ENCODE measurements at places on chromosomes 5 and 9. TPM values are rescaled to one million over a fixed set of nuclear protein-coding genes. Genes with fewer than 3 reads are reported as not detected.

DNA sequence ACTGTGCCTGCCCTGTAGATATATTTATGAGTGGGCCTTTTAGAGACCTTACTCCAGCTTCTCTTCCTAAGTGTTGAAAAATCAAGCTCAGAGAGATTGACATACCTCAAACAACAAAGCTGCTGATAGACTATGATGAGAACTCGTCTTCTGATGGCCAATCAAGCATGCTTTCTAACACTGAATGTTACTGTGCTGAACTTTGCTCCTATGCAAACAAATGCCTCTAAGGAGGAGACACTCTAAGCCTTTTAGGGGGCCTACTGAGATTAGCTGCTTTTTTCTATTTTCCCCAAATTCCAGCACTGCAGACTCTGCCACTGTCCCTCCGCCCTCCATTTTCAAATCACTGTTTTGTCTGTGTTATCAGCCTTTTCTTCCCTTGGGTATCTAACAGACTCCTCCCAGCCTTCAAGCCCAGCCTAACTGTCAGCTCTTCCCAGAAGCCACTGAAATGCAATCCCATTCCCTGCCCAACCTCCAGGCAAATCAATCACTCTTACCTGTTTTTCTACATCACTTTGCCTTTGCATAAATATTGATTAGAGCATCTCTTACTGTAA, 39.5 kb downstream of the TXNDC8 start:
- H3K4me3 ChIP-seq = no peak overlapping the region
- H3K4me1 ChIP-seq = no peaks in the 10 kb centered on the region
- H3K27ac ChIP-seq = no peak overlapping the region
- DNase-seq = no peak
- no peaks in the 10 kb centered on the region for H3K27me3 ChIP-seq

DNA sequence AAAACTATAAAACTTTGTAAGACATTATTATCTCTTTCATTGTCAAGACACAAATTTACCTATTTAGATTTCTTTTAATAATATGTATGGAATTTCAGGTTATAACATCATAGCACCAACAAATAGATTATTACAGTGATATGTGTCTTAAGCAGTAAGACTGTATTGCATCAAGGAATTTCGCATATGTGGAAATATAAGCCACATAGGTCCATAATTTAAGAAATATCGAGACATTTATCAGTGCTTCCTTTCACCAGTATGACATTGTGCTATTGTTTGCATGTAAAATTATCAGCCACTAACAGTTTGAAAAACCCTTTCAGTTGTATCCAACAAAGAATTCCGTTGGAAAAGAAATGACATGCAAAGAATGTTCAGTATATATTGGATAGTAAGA, 186.7 kb upstream of the RASA1 start:
- no peak overlapping the region for H3K4me3 ChIP-seq
- no peak for DNase-seq
- H3K27me3 ChIP-seq = no peaks in the 10 kb centered on the region
- H3K27ac ChIP-seq = no peak overlapping the region
- H3K36me3 ChIP-seq = no peaks in the 10 kb centered on the region
- no peaks in the 10 kb centered on the region for H3K4me1 ChIP-seq

DNA sequence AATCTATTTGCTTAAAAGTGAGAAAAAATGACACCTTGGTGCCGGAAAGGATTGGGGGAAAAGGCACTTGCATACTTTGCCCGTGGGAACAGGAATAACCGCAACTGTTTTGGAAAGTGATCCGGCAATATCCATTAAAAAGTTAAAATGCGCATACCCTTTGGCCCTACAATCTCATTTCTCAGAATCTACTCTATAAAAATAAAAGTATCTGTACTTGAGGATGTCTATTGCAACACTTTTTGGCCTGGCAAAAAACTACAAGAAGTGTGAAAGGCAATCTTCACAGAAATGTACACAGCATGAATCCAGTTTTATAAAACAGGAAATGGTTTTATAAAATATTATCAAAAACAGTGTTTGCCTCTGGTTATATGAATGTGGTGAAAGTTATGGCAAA, 58.3 kb upstream of the NFIL3 start:
- no peak for DNase-seq
- no peaks in the 10 kb centered on the region for H3K36me3 ChIP-seq
- peaks cover 10% of the 10 kb centered on the region for H3K4me1 ChIP-seq
- no peaks in the 10 kb centered on the region for H3K27me3 ChIP-seq
- no peak overlapping the region for H3K4me3 ChIP-seq
- H3K27ac ChIP-seq = no peak overlapping the region

GRCh38 chr9:14993061-14993800, 83.0 kb upstream of the FREM1 start:
- H3K4me3 ChIP-seq = peak overlapping the region; percentile 20
- DNase-seq = peak; percentile 74
- peaks cover 5% of the 10 kb centered on the region for H3K4me1 ChIP-seq

- H3K27me3 ChIP-seq = no peaks in the 10 kb centered on the region
- peaks cover 11% of the 10 kb centered on the region for H3K4me1 ChIP-seq
- H3K36me3 ChIP-seq = no peaks in the 10 kb centered on the region
- H3K27ac ChIP-seq = no peak overlapping the region
- DNase-seq = peak; percentile 25
- H3K4me3 ChIP-seq = no peak overlapping the region
These were observed 164.5 kb upstream of the PHYKPL start for GRCh38 chr5:178396796-178397720.

DNA sequence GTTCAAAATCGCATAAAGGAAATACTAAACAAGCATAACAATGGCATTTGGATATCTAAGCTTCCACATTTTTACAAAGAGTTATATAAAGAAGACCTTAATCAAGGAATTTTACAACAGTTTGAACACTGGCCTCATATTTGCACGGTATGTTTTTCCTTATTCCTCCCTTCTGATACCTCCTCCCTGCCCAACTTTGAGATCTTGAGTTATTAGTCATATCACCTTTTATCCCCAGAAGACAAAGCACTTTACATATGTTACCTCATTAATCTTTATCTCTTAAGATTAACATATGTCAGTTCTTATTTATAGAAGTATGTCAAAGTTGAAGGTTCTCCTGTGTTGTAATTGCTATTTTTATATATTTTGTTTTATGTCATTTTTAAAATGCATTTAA, 29.8 kb downstream of the TDRD7 start:
- DNase-seq = no peak
- peaks cover 11% of the 10 kb centered on the region for H3K36me3 ChIP-seq
- H3K4me1 ChIP-seq = no peaks in the 10 kb centered on the region
- no peak overlapping the region for H3K4me3 ChIP-seq
- no peaks in the 10 kb centered on the region for H3K27me3 ChIP-seq
- H3K27ac ChIP-seq = no peak overlapping the region

DNA sequence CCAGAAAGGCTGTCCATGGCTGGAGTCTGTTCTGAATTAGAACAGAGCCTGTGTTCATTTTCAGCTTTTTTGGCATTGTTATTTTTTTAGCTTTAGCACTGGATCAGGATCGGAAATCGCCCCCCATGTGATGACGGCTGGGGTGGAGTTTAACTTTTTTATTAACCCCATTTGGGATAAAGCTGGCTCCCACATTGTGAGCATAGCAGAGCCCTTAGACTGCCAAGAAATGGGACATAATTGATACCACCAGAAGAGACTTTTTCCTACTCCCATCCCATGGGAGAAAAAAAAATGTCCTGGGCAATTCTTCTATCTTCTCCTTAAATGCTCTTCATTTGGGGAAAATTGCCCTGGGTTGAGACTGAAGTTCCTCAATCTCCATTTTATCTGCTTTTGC, 52.4 kb downstream of the SLIT3 start:
- H3K27me3 ChIP-seq = no peaks in the 10 kb centered on the region
- no peaks in the 10 kb centered on the region for H3K36me3 ChIP-seq
- no peak overlapping the region for H3K27ac ChIP-seq
- H3K4me3 ChIP-seq = no peak overlapping the region
- DNase-seq = no peak

- H3K4me1 ChIP-seq = no peaks in the 10 kb centered on the region
- H3K27me3 ChIP-seq = no peaks in the 10 kb centered on the region
- H3K4me3 ChIP-seq = no peak overlapping the region
- H3K27ac ChIP-seq = no peak overlapping the region
- H3K36me3 ChIP-seq = no peaks in the 10 kb centered on the region
- DNase-seq = no peak
These were observed 24.0 kb upstream of the C5orf63 start for GRCh38 chr5:127097278-127097677.

- peaks cover 6% of the 10 kb centered on the region for H3K36me3 ChIP-seq
- no peak overlapping the region for H3K27ac ChIP-seq
- DNase-seq = no peak
- no peaks in the 10 kb centered on the region for H3K27me3 ChIP-seq
- no peak overlapping the region for H3K4me3 ChIP-seq
- H3K4me1 ChIP-seq = peaks cover 7% of the 10 kb centered on the region
These were observed 48.4 kb downstream of the SECISBP2 start for GRCh38 chr9:89366711-89367110.

DNA sequence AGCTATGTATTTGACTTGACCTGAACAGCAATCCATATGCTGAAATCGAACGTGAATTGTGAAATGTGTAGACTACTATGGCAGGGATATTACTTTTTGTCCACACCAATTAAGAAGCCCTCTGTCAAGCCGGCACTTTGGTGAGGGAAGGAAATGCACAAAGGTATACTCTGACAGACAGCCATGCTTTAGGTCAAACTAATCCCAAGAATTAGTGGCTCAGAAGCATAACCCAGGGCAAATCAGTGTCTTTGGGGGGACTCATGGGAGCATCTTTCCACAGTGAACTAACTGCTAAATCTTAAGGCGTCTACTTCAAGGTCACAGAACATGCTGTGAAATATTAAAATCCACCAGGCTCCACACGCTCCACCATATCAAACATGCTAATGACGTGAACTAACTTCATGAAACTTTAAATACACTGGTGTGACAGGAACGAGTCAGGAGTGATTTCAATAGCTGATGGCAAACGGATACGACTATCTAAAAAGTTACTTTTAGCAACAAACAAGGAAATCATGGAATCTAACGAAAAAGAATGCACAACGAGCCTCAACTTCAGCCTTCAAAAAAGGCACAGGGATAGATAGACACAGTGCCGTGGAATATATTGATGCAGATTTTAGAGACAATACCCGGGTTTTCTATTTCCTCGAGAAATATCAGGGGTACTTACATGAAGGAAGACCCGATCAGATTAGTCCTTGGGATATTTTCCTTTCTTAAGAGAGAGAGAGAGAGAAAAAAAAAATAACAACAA, 527 bp downstream of the MEF2C start:
- no peaks in the 10 kb centered on the region for H3K36me3 ChIP-seq
- no peaks in the 10 kb centered on the region for H3K27me3 ChIP-seq
- no peak for DNase-seq
- peak overlapping the region; percentile 97 for H3K27ac ChIP-seq

- no peak overlapping the region for H3K27ac ChIP-seq
- H3K4me3 ChIP-seq = no peak overlapping the region
- no peaks in the 10 kb centered on the region for H3K27me3 ChIP-seq
- no peaks in the 10 kb centered on the region for H3K4me1 ChIP-seq
These were observed 165.9 kb downstream of the SH3GL2 start for GRCh38 chr9:17744786-17745185.

DNA sequence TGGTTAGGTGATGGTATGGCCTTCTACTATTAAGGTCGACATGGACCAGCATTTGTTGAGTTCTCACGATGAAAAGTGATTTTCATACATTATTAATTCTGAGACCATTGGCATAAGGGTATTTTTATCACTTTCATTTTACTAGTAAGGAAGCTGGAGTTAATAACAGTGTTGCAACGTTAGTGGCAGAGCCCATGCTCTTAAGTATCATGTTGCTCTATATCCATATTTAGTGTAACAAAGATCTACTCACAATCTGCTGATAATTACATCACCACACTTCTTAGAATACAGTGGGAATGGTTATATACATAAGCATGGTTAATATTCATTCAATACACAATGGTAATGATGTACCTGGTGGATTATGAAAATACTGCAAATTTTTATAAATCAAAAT, 81.9 kb downstream of the PRR16 start:
- H3K4me1 ChIP-seq = no peaks in the 10 kb centered on the region
- H3K4me3 ChIP-seq = no peak overlapping the region
- no peaks in the 10 kb centered on the region for H3K27me3 ChIP-seq
- no peak for DNase-seq

DNA sequence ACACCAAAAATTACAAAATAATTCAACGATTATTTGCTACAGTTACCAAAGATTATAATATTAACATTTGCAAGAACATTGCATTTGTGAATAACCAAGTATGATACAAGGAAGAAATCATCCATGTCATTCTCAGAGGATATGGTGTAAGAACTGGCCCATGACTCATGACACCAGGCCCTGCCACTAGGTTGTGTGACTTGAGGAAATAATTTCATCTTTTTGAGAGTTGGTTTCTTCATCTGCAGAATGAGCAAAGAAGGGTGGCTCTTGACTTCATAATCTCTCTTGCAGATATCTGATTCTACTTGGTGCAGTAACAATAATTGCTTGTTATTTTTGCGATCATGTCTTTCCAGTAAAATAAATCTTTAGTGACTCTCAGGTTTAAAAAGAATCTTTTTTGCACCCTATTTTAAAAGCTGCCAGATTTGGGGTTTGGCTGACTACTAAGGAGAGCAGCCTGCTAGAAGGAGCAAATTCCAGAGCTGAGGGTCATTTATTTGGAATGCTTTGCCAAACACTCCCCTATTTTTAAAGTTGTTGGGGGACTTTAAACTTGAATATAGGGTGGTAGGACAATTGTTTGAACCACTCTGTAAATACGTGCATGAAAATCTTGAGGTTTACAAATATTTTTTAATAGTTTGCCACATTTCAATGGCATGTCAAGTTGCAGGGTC, 23.5 kb downstream of the ITGA1 start:
- no peaks in the 10 kb centered on the region for H3K36me3 ChIP-seq
- peaks cover 26% of the 10 kb centered on the region for H3K4me1 ChIP-seq
- no peak for DNase-seq
- no peak overlapping the region for H3K27ac ChIP-seq
- H3K27me3 ChIP-seq = no peaks in the 10 kb centered on the region

- no peak overlapping the region for H3K4me3 ChIP-seq
- peaks cover 7% of the 10 kb centered on the region for H3K4me1 ChIP-seq
- no peak for DNase-seq
- H3K27ac ChIP-seq = no peak overlapping the region
- H3K36me3 ChIP-seq = no peaks in the 10 kb centered on the region
These were observed 47.8 kb downstream of the PAM start for GRCh38 chr5:102802708-102803458.

- H3K36me3 ChIP-seq = peaks cover 34% of the 10 kb centered on the region
- H3K4me1 ChIP-seq = peaks cover 10% of the 10 kb centered on the region
- H3K27me3 ChIP-seq = no peaks in the 10 kb centered on the region
These were observed 38.2 kb downstream of the PRRC2B start for GRCh38 chr9:131432050-131432449.

DNA sequence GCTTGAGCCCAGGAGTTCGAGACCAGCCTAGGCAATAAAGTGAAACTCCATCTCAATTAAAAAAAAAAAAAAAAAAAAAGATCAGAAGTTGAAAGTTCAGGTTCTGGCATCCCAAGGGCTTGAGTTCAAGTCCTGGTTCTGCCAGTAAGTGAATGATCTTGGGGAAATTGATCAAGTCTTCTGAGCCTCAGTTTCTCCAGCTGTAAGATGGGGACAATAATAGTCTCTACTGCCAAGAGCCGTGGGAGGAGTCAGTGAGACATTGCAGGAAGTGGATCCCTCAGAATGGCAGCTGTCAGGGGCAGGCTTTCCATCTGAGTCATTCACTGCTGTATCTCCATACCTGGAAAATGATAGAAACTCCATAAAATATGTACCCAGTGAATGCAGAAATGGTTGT, 37.8 kb upstream of the FUBP3 start:
- H3K27ac ChIP-seq = no peak overlapping the region
- H3K27me3 ChIP-seq = no peaks in the 10 kb centered on the region
- no peaks in the 10 kb centered on the region for H3K4me1 ChIP-seq
- DNase-seq = no peak

Gene C5orf58
- total RNA-seq = not detected

Gene ZNF782
- 16.7 TPM for total RNA-seq

Gene ASPN
- total RNA-seq = 2.4 TPM

Gene IRX4
- not detected for total RNA-seq

Gene FAM163B
- not detected for total RNA-seq

Gene CDC20B
- total RNA-seq = not detected

Gene MRPS27
- 71.4 TPM for total RNA-seq
